Activated CD8-positive, alpha-beta T cell treated with anti-CD3 and anti-CD28 coated beads, Interleukin-2, amount 10 ng/mL, durations not matched to agents 7 days and 5 days (primary cell): ENCODE measurements at places on chromosomes 12 and 14. TPM values are rescaled to one million over a fixed set of nuclear protein-coding genes. Genes with fewer than 3 reads are reported as not detected.

ZC3H10 gene
- 10.6 TPM for total RNA-seq

MANSC4 gene
- not detected for total RNA-seq

RDH12 gene
- not detected for total RNA-seq

KLHL33 gene
- 2.7 TPM for total RNA-seq

ARG2 gene
- total RNA-seq = 2.3 TPM

GRCh38 chr12:48777501-48778400 is 11.1 kb downstream of the ADCY6 start:
- DNase-seq = no peak
- peaks cover 7% of the 10 kb centered on the region for H3K27me3 ChIP-seq
- no peaks in the 10 kb centered on the region for H3K36me3 ChIP-seq
- H3K4me1 ChIP-seq = no peaks in the 10 kb centered on the region
- H3K27ac ChIP-seq = peak overlapping the region; percentile 12
- H3K4me3 ChIP-seq = no peak overlapping the region

DNA sequence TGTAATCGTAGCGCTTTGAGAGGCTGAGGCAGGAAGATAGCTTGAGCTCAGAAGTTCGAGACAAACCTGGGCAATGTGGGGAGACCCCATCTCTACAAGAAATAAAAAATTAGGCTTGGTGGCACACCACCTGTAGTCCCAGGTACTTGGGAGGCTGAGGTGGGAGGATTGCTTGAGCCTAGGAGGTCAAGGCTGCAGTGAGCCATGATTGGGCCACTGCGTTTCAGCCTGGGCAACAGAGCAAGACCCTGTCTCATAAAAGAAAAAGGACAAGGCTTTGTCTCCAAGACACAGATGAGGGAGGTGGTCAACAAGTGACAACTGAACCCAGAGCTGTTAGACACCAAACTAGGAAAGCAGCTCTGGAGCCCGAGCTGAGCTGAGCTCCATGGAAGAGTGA is 14.5 kb upstream of the TAMALIN start:
- H3K36me3 ChIP-seq = no peaks in the 10 kb centered on the region
- H3K27me3 ChIP-seq = no peaks in the 10 kb centered on the region
- H3K4me1 ChIP-seq = peaks cover 7% of the 10 kb centered on the region
- no peak overlapping the region for H3K4me3 ChIP-seq

DNA sequence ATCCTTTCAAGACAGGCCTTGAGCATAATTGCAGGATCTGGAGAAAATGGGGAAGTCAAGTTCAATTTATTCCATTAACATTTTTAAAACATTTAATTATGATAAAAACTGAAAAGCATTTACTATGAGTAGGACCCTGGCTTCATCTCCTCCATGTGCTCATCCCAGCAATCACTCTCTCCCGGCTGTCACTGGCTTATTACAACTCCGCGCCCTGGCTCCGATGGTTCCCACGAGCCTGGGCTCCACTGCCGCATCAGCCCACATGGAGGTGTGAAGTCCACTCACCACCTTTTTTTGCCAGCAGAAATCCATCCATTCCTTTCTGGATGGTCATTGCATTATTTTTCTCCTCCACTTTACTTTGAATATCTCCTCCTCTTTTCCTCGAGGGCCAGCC is 194.4 kb downstream of the EMP1 start:
- no peaks in the 10 kb centered on the region for H3K27me3 ChIP-seq
- no peak for DNase-seq
- H3K27ac ChIP-seq = no peak overlapping the region
- H3K36me3 ChIP-seq = no peaks in the 10 kb centered on the region
- H3K4me1 ChIP-seq = no peaks in the 10 kb centered on the region
- H3K4me3 ChIP-seq = no peak overlapping the region

DNA sequence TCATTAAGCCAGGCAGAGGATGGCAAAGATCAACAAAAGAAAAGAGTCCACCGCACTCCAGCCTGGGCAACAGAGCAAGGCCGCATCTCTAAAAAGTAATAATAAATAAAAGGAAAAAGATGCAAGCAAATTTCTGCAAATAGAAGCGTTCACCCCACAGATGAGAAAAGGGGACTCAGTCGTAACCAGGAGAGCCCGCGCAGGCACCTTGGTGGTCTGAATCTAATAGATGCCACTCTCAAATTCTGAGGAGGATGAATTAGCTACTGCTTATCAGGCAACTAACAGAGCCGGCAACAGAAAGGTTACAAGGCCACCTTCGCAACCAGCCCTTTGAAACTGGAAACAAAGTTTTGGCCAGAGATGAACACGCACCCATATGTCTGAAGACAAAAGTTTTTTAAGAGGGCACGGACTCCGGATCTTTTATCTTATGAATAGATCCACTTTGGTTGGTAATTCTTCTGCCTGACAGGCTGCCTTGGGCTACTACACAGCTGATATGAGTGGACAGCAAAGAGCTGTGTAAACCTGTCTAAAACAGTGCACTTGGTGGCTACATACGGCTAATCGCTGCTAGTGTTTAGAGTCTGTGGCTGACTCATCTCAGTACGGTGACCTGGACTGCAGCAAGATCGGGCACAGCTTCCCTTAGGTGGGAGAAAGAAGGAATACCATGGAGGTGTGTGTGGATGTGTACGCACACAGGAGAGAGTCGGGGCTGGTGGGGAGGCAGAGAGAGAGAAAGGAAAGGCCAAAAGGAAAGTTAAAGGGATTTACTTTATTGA is 32.9 kb upstream of the TTC7B start:
- no peak overlapping the region for H3K4me3 ChIP-seq
- H3K36me3 ChIP-seq = peaks cover 6% of the 10 kb centered on the region
- no peak overlapping the region for H3K27ac ChIP-seq

DNA sequence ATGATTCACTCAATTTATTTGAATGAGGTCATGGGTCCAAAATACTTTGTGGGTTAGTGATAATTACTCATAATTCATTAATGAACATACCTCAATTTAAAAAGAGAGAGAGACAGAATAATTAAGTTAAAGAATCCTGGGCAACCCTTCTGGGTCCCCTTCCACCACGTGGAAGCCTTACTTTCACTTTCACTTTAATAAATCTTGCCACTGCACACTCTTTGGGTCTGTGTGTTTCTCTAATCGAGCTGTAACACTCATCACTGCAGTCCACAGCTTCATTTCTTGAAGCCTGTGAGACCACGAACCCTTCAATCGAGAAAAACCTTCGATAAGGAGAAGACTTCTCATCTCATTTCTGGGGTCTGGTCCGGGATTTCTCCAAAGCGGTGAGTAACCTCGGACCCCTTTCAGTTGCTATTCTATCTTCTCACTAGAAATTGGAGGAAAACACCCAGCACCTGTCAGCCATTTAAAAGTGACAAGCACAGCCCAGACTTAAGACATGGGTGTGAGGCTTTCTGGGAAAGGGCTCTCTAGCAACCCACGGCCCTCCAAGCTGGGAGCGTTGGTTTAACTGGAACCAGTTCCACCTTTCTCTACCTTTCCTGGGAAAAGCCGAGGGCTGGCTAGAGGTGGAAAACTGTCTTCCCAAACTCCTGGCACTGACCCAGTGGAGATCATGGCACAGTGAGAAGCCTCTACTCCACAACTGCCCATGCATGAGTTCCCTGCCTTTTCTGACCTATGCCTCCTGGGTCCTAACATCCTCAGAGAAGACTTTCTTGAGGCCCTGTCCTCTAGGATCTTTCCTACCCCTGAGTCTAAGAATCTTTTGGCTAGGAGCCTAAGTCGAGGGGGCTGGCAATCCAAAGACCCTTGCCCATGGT is 148.8 kb upstream of the ATF7IP start:
- no peak for DNase-seq
- peak overlapping the region; percentile 57 for H3K4me3 ChIP-seq
- H3K27ac ChIP-seq = peak overlapping the region; percentile 69
- H3K4me1 ChIP-seq = peaks cover 18% of the 10 kb centered on the region
- H3K36me3 ChIP-seq = peaks cover 9% of the 10 kb centered on the region
- no peaks in the 10 kb centered on the region for H3K27me3 ChIP-seq
